ENCODE measurements at places on chromosomes 3 and 15. TPM values are rescaled to one million over a fixed set of nuclear protein-coding genes. Genes with fewer than 3 reads are reported as not detected.

GRCh38 chr15:63019511-63020109 is 22.9 kb upstream of the TPM1 start:
- no peaks in the 10 kb centered on the region for H3K27me3 ChIP-seq
- DNase-seq, result no peak
- H3K27ac ChIP-seq, result no peak overlapping the region

GRCh38 chr15:47754312-47754711 is 37.0 kb downstream of the SEMA6D start:
- DNase-seq, result no peak
- H3K27me3 ChIP-seq, result peaks cover 6% of the 10 kb centered on the region
- H3K4me1 ChIP-seq, result no peaks in the 10 kb centered on the region
- H3K4me3 ChIP-seq, result no peak overlapping the region
- H3K36me3 ChIP-seq, result peaks cover 19% of the 10 kb centered on the region

DNA sequence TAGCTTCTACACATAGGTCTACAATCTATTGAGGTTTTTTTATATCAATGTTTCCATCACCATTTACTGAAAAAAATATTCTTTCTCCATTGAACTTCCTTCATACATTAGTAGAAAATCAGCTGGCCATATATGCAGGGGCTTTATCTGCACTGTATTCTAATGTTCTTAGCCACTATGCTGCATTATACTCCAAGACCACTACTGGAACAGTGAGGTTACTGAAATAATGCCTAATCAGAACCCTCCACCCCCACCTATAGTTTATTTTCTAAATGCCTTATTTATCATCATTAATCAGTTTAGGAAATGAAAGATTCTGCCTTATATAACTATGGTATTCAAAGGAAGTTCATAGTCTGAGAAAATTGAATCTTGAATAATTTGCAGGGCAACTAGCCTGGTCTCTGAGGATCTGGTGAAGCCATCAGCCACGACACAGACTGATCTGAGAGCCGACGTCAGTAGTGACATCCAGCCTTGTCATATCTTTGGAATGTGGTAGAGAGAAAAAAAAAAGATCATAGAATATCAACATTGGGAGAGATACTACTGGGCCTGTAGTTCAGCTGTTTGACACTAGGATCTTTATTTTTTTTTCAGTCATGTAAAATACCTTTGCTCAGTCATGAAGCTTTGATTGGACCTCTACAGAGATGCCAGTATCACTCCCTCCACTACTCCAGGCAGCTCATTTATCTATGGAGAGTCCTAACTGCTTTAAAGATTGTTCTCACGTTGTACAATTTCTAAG is 66.6 kb downstream of the P3H2 start:
- DNase-seq, result no peak
- no peak overlapping the region for H3K4me3 ChIP-seq
- no peaks in the 10 kb centered on the region for H3K27me3 ChIP-seq
- H3K4me1 ChIP-seq, result peaks cover 10% of the 10 kb centered on the region
- H3K27ac ChIP-seq, result no peak overlapping the region

- H3K36me3 ChIP-seq, result no peaks in the 10 kb centered on the region
- H3K27me3 ChIP-seq, result peaks cover 2% of the 10 kb centered on the region
- no peak for DNase-seq
- H3K4me3 ChIP-seq, result no peak overlapping the region
- no peak overlapping the region for H3K27ac ChIP-seq
Measured at GRCh38 chr3:180329187-180329586, 272.8 kb upstream of the TTC14 start.

- no peaks in the 10 kb centered on the region for H3K36me3 ChIP-seq
- peaks cover 3% of the 10 kb centered on the region for H3K4me1 ChIP-seq
- no peak overlapping the region for H3K27ac ChIP-seq
- no peak for DNase-seq
- H3K4me3 ChIP-seq, result no peak overlapping the region
- H3K27me3 ChIP-seq, result no peaks in the 10 kb centered on the region
Measured at GRCh38 chr15:70789213-70789612, 25.9 kb upstream of the UACA start.

Gene GALNT15
- total RNA-seq, result 0.08 TPM

Gene LEKR1
- 0.18 TPM for total RNA-seq

Gene PPP1R14D
- not detected for total RNA-seq

Gene SOX14
- 19.7 TPM for total RNA-seq

Gene LRRC28
- 33.0 TPM for total RNA-seq
